T-helper 22 cell (primary cell): ENCODE measurements at places on chromosomes 6 and 20.

- peak; percentile 33 for DNase-seq
Observed at GRCh38 chr20:47610247-47610944, 108.7 kb downstream of the NCOA3 start.

GRCh38 chr20:25300496-25301170 lies 52.7 kb downstream of the PYGB start:
- DNase-seq: no peak

GRCh38 chr6:161542346-161542980 lies 268.6 kb upstream of the AGPAT4 start:
- no peak for DNase-seq

DNA sequence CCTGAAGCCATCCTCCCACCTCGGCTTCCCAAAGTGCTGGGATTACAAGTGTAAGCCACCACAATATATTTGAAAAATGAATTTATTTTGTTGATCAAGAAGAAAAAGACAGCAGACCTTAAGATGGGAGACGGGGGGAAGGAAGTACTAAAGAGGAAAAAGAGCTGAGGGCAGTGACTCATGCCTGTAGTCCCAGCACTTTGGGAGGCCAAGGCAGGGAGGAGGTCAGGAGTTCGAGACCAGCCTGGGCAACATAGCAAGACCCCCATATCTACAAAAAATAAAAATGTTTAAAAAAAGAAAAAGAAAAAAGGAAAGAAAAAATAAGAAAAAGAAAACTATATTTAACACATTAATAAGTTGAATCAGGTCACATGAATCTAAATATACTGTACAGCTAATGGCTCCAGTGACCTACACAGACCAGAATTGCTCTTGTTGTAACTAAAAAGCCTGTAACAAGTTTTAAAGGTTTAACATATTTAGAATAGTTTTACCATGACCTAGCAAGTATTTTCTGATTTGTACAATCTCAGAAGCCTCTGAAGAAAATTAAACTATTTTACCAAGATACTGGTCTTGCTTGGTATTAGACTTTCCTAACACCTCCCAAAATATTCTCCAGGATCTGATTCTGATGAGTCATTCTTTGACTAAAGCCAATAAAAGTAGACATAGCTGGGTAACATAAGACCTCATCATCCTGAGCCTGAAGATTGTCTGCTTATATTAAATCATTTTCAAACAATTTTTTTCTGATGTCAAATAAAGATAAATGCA lies 4.3 kb upstream of the AKIRIN2 start:
- no peak for DNase-seq

DNA sequence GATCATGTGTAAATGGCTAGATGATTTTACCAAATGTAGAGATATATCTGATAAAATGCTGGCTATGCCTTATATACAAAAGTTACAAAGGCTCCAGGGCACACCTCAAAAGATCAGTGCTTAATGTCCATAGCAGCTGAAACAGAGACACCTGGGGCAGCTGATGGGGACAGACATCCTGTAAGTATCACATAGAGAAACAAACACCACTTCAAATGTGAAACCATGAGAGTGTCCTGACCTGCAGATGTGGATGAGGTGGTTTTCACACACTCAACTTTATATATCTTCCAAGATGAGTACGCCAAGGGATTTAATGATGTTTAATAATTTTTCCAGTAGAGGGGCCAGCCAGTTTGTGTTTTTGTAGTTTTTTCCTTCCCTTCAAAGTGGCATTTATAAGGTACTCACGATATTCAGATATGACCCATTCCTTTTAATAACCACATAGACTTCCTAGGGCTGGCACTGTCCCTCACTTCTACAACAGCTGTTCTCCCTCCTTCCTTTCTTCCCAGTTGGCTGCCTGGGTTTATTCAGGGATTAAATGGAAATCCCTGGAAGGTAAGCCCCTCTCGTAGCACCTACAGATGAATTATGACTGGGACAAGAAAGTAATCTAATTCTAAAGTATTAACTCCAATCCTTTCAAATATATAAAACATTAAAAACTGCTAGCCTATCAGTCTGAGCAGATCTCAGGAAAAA lies 50.3 kb upstream of the MCM9 start:
- no peak for DNase-seq
